HL-60 (cell line): ENCODE measurements at places on chromosomes 5 and 9.

DNA sequence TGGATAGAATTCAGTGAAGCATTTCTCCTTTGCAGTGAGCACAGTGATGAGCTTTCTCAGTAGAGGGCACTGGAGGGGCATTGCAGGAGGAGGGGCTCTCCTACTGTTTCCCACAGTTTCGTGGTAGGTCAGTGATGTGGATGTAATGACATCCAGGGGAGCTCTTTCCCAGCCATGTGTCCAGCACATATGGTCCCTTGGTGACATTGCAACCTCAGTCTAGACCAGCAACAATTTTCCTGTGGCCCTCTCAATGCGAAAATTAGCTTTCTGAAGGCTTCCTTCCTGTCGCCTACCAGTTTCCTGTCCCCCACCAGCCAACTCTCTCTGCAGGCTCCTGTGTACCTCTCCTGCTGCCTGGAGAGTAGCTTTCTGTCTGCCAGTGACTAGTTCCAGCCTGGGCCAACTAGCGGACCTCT is 6.9 kb upstream of the PDCL start:
- DNase-seq: no peak

GRCh38 chr5:161406880-161407279 is 139.6 kb downstream of the GABRB2 start:
- no peak for DNase-seq

GRCh38 chr5:167488371-167488770 is 803.1 kb upstream of the WWC1 start:
- no peak for DNase-seq

- DNase-seq: no peak
Measured at GRCh38 chr5:157971571-157972216, 112.7 kb upstream of the CLINT1 start.

GRCh38 chr5:151126199-151126645 is 31.4 kb downstream of the ANXA6 start:
- DNase-seq: peak; percentile 72

DNA sequence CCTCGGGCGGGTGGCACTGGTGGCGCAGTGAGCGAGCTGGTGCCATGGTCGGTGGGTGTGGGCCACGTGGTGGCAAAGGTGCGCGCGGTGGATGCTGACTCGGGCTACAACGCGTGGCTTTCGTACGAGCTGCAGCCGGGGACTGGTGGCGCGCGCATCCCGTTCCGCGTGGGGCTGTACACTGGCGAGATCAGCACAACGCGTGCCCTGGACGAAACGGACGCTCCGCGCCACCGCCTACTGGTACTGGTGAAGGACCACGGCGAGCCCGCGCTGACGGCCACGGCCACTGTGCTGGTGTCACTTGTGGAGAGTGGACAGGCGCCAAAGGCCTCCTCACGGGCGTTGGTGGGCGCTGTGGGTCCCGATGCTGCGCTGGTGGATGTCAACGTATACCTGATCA is 2.0 kb downstream of the PCDHA4 start:
- DNase-seq: no peak

GRCh38 chr5:88808153-88808552 is 74.8 kb downstream of the MEF2C start:
- DNase-seq: no peak

- DNase-seq: no peak
Measured at GRCh38 chr5:45521067-45521466, 175.1 kb downstream of the HCN1 start.
